ENCODE measurements at places on chromosomes 3 and 15.

DNA sequence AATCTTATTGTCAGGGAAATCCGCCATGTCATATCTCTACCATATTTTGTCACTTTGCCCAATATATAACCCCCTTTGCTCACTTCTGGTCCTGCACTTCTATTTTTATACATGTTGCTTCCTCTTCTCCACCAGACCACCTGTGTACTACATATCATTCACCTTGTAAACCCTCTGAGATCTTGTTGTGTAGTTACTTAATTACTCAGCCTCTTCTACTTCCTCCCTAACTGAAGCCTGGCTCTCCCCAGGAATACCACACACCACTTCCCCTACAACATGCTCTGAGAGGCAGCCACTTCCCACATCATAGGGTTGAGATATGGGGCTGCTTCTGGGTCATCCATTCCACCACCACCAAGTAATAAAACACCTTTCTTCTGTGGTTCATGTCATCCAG, 10.0 kb downstream of the HEXA start:
- no peak for DNase-seq

DNA sequence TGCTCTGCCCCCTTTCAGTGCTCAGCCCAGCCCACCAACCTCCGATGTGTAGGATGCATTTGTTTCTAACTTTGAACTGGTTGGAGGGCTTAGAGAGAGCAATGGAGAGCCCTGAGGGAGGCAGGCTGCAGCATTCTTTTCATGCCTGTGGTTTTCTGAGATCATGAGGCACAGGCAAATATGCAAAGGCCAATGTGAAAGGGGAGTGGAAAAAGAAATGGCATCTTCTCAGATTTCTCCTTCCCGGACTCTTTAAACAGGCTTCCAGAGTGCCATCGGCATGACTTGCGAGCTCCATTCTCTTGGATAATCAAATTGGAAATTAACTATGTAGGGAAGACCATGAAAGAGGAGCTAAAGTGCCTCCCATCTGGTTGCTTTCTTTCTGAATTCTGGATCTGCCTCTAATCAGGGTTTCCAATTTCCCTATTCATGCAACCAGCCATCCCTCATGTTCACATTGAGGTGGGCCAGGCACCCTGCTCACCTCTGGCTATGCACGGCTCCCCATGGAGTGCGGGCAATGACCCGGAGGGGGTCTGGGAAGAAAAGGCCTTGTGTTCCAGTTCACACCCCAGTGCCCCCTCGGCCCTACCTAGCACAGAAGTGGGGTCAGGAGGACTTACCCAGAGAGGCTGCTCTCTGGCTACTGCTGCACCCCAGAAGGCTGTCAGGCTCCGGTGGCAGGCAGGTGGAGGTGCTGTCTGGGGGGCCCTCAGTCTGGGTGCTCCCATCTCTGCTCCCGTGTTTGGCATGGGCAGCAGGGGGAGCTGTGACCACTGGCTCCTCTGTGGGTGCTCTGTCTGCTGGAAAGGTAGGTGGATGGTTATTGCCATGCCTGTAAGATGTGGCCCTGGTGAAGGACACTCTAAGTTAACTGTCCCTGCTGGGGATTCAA, 16.1 kb downstream of the AMOTL2 start:
- DNase-seq = no peak

DNA sequence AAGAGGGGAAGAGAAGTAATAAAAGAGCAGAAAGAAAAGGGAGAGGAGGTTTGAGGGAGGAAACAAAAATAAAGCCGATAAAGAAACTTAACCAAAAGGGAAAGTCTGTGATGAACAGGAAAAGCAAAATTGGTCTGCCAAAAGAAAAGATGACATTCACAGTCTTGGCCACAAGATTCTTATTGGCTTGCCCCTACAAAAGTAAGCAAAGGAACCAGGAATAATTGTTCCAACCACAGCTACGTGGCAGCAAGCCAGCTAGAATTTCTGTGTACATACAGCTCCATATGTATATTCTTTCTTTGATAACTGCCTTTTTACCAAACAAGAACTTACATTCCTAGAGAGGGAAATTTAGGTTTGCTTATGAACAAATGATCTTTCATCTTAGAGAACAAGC, 79.6 kb downstream of the MLH1 start:
- no peak for DNase-seq

DNA sequence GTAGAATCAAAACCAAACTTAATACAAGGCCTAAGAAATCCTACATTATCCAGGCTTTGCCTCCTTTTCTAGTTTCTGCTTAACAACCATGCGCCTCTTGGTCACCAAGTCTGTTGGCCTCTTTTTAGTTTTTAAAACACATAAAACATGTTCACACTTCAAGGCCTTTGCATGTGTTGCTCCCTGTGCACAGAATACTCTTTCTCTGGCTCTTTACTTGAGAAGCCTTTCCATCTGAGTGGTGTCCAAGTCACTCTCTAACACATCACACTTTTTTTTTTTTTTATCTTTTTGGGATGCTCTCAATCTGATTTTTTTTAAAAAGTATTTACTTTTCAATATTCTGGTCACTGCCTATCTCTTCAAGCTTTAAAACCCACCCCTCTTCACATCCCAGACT, 14.9 kb downstream of the GAP43 start:
- no peak for DNase-seq

- DNase-seq = no peak
Observed at GRCh38 chr3:147807776-147808175, 398.6 kb downstream of the ZIC1 start.

DNA sequence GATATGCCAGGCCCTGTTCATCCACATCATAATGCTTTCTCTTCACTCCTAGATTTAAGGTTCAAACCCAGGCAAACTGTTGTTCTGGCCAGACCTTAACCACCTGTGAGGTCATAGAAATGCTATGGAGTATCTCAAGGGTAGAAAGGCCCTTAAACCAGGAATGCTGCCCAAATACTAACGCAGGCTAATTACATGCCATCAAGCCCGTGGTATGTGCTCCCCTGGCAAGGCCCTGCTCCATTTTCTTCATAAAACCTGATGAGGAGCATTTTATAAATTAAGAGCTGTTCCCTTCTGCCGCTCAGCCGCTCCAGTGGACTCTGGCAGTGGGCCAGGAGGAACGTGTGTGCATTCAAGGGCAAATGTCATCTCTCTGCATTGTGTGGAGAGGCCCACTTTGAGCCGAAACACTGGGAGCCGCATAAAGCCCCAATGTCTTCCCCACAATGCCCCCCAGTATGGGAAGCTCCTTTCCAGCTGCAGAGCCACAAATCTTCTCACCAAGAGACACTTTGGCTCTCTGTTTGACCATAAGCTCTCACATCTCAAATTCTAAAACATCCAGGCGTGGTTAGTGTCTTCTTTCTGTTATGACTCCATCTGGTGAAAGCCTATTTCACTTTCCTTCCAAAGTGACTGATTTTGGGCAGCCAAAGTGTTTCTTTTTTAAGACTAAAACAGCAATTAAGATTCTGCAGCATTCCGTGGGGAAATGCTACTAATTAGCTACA, 210.8 kb upstream of the NR2E3 start:
- no peak for DNase-seq

- DNase-seq = no peak
Observed at GRCh38 chr3:61804782-61805181, 243.4 kb downstream of the PTPRG start.

- DNase-seq = no peak
Observed at GRCh38 chr3:31051226-31051625, 156.8 kb upstream of the GADL1 start.

GRCh38 chr3:14549256-14549919, 9.2 kb upstream of the GRIP2 start:
- DNase-seq = no peak

GRCh38 chr3:24470277-24470676, 24.4 kb downstream of the THRB start:
- no peak for DNase-seq

GRCh38 chr3:166986000-166986399, 394.1 kb downstream of the ZBBX start:
- no peak for DNase-seq

- no peak for DNase-seq
Observed at GRCh38 chr3:4974154-4974553, 5.1 kb upstream of the BHLHE40 start.

GRCh38 chr3:22659651-22660475, 543.3 kb upstream of the UBE2E2 start:
- DNase-seq = no peak

DNA sequence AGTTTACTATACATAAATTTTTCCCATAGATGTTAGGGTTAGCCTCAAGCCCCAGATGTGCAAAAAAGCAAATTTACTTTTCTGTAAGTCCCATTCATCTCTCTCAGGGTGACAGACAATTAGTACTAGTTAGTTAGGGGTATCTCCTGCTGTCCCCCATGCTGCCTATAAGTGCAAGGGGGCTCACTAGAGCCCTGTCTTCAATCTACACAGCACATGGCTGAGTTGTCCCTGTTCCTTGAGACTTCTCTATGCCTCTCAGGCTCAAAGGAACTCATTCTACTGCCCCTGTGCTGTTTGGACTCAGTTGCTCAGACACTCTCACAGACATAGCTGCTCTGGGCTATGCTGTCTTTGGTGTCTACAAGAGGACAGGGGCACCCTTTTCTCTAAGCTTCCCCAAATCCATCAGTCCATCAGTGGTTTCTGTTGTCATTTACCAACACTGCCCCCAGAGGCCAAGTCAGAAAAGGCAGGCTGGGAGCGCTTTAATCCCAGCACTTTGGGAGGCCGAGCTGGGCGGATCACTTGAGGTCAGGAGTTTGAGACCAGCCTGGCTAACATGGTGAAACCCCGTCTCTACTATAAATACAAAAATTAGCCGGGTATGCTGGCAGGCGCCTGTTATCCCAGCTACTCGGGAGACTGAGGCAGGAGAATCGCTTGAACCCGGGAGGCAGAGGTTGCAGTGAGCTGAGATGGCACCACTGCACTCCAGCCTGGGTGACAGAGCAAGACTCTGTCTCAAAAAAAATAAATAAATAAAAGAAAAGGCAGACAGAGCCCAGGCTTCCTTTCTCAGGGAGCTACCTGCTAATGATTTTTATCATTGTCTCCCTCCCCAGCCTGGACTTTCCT, 31.4 kb upstream of the PRTG start:
- peak; percentile 35 for DNase-seq

GRCh38 chr15:87638554-87639083, 617.9 kb downstream of the NTRK3 start:
- no peak for DNase-seq

DNA sequence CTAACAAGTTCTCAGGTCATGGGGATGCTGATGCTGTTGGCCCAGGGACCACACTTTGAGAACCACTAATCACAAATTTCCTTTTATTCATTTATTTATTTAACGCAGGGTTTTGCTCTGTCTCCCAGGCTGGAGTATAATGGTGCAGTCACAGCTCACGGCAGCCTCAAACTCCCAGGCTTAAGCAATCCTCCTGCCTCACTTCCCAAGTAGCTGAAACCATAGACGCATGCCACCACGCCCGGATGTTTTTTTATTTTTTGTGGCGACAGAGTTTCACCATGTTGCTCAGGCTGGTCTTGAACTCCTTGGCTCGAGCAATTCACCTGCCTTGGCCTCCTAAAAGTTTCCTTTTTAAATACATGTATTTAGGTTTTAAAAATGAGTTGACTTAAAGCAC, 20.7 kb upstream of the ISLR2 start:
- no peak for DNase-seq

DNA sequence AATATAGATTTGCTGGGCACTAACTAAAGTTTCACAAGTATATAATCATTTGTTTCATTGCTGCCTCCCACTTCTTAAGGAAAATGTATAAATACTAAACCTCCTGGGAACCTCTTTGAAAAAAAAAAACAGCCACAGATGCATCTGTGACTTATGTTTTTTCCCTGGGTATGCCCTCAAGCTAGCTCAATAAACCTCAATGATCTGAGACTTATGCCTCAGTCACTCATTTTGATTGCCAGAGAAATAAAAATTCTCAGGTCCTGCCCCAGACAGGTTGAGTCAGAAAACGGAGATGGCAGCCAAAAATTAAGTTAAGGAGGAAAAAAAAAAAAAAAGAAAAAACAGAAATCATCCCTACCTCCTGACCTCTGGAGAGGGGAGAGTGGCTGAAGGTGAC, 22.1 kb downstream of the ILDR1 start:
- no peak for DNase-seq

- DNase-seq = no peak
Observed at GRCh38 chr15:90422936-90423335, 34.9 kb downstream of the IQGAP1 start.

- no peak for DNase-seq
Observed at GRCh38 chr3:5757213-5757804, 569.8 kb downstream of the EDEM1 start.

- DNase-seq = no peak
Observed at GRCh38 chr3:55690726-55691125, 203.6 kb upstream of the WNT5A start.

- DNase-seq = no peak
Observed at GRCh38 chr3:9399746-9400145, 2.3 kb downstream of the SETD5 start.

DNA sequence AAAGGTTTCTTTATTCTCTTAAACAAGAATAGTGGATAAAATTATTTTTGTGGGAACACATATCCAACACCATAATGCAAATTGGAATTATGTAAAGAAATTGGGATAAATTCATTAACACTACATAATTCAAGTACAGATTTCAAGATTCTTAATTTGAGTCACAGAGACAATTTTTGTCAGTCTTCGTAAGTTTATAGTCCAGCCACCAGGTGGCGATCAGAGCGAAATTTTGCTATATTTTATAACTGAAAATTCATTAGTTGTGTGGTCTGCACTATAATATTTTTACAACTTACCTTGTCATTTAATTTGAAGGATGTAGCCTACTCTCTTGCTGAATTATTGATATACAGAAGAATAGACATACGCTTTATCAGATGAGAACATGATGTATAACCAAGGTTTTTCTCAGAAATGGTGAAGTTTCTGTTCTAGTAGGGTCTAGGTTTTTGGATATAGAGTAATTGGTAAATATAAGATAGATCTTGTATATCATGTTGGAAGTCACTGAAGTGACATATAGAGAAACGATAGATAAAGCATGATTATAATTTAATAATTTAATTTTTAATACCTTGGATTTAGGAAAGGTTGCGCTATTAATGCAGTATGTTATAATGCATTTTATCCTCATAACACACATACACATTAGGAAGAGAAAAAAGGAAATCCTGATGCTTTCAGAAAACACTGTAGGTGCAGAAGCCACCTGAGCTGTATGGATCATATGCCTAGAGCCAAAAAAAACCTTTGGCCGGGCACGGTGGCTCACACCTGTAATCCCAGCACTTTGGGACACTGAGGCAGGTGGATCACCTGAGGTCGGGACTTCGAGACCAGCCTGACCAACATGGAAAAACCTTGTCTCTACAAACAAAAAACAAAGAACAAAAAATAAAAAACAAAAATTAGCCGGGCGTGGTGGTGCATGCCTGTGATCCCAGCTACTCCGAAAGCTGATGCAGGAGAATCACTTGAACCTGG, 31.7 kb downstream of the PLSCR4 start:
- peak; percentile 1 for DNase-seq

DNA sequence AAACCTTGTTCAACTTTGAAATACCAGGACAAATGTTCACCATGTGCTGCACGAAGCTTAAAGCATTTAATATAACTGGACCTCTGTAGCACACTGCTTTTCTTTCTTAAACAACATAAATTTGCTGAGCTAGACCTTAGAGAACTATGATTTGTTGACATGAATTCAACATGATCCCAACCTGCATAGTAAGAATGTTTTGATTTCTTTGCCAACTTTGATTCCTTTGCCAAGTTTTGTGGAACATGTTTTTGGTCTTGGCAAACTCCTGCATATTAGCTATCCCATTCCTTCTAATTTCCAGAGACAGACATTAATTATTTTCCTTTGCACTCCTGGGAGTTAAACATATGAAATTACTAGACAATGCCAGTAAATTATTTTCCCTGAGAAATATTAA, 197.2 kb upstream of the RBMS3 start:
- no peak for DNase-seq

Data from stimulated activated CD4-positive, alpha-beta T cell treated with anti-CD3 and anti-CD28 coated beads, Interleukin-1b, Interleukin-23, amount 100 ng/mL, for 48 hours (primary cell).